SK-MEL-5 (cell line): ENCODE measurements at places on chromosomes 6 and 20.

GRCh38 chr6:115765966-115766365 lies 294.7 kb downstream of the FRK start:
- no peak for DNase-seq

DNA sequence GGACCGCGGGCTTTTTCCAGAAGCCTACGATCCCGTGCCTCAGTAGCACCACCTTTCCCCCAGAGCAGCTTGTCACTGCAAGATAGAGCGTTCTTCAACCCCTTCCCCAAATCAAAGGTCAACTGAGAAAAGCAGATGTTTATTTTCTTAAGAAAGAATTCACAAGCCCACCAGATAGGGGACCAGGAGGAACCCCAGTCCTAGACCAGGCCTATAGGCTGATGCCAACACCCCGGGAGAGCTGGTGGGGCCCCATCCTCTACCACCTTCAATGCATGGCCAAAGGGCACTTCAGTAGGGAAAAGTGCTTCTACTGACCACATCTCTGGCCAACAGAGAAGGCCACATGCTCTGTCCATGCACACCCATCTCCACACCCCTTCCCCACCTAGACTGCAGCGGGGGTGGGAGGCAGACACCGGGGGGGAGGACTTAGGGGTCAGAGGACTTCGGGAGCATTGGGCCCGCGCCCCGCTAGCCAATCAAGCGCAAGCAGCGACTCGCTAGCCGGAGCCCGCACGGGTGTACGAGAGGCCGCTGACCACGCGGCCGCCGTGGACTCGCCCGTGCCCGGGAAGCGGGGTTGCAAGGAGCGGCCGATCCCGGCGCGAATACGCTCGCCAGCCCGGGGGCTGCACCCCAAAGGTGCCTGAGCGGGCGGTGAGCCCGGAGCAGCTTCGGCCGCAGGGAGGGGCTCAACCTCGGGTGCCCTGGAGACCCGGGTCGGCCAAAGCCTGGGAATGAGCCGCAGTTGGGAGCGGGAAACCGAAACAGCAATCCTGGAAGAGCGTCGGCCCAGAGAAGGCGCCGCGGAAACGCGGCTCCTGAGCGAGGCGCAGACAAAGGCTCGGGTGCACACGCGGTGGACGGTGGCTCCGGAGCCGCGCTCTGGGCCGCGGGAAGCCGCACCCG lies 2.8 kb downstream of the PDE10A start:
- no peak for DNase-seq

- no peak for DNase-seq
Measured at GRCh38 chr6:98467902-98468301, 366.5 kb upstream of the POU3F2 start.

DNA sequence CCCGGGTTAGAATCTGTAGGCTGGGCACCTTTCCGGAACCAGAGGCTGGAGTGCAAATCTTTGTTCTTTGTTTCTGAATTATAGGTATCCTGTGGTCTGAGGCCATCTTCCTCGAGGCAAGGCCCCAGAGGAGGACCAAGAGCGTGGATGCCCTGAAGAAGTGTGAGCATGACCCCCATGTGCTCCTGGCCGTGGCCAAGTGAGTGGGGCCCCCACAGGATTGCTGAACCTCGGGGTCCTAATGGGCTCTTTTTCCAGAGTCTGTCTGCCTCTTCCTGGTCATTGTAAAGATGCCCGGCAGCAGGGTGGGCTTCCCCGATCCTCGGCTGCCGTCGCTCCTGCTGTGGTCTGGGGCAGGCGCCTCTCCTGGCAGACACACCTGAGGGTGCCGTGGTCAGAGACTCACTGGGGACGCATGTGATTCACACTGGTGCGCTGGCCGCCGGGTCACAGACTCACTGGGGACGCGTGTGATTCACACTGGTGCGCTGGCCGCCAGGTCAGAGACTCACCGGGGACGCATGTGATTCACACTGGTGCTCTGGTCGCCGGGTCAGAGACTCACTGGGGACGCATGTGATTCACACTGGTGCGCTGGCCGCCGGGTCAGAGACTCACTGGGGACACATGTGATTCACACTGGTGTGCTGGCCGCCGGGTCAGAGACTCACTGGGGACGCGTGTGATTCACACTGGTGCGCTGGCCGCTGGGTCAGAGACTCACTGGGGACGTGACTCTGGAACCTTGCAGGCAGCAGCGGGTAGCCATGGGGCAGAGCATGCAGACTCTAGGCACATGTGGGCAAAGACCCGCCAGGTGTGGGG lies 6.5 kb upstream of the C20orf204 start:
- no peak for DNase-seq

DNA sequence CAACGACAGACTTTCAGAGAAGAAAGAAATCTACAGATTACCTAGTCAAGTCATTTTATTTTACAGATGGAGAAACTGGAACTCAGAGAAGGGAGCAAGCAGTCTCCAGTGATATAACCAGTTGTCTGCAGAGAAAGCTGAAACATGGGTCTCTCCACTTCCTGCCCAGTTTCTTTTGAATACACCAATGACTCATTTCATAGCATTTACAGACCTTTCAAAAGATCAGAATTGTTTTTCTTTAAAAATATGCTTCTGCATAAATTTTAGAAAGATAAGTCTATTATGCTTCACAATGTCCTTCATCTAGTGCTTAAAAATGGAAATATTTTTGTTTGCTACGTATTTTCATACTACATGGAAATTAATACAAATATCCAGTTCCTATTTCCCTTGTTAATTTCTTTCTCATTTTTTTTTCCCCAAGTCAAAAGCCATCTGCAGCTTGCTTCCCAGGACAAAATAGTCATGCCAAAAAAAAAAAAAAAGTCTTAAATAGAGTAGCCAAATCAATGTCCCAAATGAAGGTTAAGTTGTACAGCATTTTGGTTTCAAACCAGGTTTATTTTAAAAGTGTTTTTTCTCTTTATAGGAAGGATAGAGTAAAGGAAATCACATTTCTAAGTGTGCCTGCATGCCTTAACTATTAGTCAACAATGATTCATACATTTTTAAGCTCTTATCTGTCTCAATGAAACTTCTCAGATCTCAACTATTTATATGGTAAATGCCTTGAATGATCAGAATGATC lies 36.9 kb downstream of the ARHGAP18 start:
- peak; percentile 31 for DNase-seq

GRCh38 chr6:159594750-159595117 lies 98.3 kb downstream of the SOD2 start:
- DNase-seq = peak; percentile 69

- DNase-seq = no peak
Measured at GRCh38 chr20:9160331-9160730, 91.4 kb downstream of the PLCB4 start.

- peak; percentile 68 for DNase-seq
Measured at GRCh38 chr20:2752567-2753460, 47.6 kb downstream of the CPXM1 start.
